ENCODE measurements at places on chromosomes 11 and 22.

DNA sequence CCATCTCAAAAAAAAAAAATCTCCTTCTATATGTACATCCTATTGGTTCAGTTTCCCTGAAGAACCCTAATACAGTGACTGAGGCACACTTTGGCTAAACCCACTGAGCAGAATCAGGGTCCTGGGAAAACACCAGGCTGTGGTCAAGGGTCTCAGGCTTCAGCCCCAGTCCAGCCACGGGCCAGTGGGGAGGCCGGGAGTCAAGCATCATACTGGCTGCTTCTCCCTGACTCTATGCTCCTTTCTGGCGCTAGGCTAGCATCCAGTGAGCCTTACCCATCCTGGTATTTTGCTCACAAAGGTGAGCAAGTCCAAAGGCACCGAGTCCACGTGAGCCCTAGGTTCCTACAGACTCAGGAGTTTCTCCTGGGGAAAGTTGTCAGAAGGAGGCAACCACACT lies 752.5 kb downstream of the BRD1 start:
- no peak for DNase-seq

- no peak for DNase-seq
Observed at GRCh38 chr11:68978626-68978930, 2.2 kb downstream of the MRGPRD start.

DNA sequence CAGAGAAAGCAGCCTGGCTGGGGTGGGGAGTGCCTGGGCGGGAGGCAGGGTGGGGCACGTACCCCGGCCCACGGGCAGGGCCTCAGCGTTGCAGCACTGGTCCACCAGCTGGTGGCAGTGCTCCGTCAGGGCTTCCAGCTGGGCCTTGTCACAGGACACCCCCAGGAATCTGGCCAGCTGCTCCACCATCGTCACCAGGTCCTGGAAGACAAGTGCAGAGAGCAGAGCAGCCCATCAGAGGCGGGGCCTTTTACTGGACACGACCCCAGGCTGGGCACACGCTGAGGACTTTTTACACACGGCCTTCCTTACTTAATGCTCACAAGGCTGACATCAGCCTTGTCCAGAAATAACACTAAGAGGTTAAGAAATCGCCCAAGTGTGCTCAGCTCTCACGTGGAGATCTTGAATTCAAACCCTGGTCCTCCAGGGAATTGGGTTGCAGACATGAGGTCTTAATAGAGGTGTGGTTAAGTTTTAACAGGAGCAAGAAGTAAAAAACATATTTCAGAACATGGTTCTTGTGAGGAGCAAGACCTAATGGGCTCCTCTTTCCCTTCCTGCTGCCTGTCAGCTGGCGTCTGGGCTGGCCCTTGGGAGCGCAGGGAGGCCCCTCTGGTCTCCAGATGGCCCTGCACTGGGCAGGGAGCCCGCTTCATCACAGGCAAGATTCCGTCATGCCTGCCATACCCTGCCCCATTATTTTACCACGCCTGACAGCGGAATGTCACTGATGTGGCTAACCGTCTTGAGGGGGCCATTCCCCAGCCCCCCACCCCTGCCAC lies 17.1 kb upstream of the EFCAB6 start:
- no peak for DNase-seq

DNA sequence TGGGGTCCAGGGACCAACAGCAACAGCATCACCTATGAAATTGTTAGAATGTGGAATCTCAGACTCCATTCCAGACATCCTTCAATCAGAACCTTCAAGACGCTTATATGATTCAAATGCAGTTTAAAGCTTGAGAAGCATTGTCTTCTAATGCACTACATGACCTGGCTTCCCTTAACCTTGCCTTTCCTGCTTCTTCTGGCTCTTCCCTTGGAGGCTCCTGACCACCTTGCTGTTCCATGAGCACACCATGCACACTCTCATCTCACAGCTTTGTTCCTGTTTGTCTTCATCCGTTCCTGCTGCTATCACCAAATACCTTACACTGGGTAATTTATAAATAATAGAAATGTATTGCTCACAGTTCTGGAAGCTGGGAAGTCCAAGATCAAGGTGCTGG lies 26.1 kb downstream of the ZC3H12C start:
- DNase-seq, result no peak

- DNase-seq, result no peak
Observed at GRCh38 chr11:62689421-62690183, at the start of gene LRRN4CL. LRRN4CL (minus strand) TSS chr11:62689530; CDS start chr11:62688508, 1,022 bp downstream.
